ENCODE measurements at places on chromosomes 3 and 15.

DNA sequence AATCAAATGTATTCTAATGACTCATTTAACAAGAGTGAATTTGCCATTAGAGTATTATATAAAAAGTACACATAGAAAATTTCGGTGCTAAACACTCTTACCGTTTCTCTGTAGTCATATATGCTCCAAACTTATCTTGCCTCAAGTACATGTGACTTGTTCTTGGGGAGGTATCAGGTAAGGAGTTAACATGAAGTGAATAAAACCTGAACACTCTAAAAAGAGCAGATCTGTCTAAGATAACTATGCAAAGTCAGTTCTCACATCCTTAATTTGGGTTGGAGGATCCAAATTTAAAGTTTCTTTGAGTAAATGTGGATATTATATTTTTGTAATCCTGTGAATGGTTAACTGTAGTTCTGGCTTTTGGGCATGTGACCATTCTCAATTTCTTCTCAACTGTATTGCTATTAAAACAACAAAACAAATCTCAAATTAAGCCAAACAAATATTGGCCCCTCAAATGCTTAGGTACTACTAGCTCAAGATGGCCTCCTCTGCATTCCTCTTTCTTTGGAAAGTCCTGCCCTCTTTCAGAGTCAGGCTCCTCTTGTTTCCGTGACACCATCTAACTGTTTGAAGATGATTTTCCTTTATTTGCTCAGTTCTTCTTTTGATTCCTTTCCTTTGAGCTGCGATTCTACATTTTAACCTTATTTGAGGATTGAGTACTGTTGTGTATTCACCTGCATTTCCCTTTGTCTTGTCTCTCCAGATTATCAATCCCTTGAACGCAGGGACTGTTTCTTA lies 4.2 kb downstream of the EDEM1 start:
- DNase-seq: no peak

DNA sequence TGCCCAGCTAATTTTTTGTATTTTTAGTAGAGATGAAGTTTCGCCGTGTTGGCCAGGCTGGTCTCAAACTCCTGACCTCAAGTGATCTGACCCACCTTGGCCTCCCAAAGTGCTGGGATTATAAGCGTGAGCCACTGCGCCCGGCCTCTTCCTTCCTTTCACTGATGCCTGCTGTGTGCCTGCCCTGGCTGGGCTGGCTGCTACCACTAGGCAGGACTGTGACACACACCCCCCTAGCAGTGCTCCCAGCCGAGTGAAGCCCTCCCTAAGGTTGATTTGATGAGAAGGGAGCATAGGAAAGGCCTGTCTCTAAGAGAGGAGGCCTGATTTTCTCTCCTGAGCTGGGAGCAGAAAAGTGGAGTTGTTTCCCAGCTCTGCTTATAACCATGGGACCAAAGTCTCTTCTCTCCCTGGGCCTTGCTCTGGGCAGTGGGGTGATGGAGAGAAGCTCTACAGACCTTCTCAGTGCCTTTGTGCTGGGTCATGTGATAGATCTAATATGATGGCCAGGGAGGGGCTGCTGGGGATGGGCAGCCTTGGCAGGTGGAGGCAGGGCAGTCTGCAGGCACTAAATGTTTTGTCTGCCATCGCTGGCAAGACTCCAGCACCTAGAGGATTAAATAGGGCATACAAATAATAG lies 20.1 kb upstream of the SFMBT1 start:
- DNase-seq: no peak

GRCh38 chr3:102179326-102180177 lies 255.3 kb upstream of the ZPLD1 start:
- DNase-seq: no peak

- no peak for DNase-seq
Measured at GRCh38 chr15:70910958-70911357, 18.3 kb downstream of the LRRC49 start.

- DNase-seq: no peak
Measured at GRCh38 chr15:67017311-67017710, 48.1 kb upstream of the SMAD3 start.

DNA sequence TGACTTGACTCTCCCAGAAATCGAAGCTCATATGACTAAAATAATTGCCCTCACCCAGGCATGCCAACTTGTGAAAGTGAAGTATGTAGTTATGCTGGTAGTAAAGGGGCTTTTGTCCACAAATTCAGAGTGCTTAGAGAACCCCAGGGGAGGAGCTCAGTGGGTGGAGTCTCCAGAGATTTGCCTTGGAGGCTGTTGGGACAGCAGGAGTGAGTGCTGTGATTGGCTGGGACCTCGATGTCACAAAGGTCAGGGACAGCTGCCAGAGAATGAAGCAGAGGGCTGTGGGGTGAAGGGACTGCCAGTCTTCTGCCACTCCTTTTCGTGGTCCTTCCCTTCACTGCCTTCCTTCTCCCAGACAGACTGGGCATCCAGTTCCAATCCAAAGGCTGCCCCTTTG lies 49.8 kb downstream of the ZNF445 start:
- no peak for DNase-seq

GRCh38 chr15:38148471-38148870 lies 104.2 kb upstream of the SPRED1 start:
- DNase-seq: no peak

GRCh38 chr3:115228266-115228665 lies 81.2 kb upstream of the ZBTB20 start:
- no peak for DNase-seq

GRCh38 chr3:65817553-65818126 lies 221.1 kb downstream of the MAGI1 start:
- DNase-seq: no peak

DNA sequence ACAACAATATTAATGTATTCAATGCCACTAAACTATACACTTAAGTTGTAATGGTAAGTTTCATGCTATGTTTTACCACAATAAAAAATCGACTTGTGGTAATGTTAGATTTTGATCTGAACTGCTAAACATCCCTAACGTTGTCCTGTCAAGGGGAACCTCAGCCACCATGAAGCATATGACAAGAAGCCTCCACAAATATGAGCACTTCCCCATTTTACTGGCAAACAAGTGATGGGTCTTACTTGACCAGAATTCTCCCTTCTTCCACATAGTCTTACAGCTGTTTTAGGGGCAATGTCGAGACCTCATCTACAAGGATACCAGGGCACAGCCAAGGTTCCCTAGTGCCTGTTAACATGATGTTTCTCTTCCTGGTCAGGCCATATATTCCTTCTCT lies 124.2 kb upstream of the ABI3BP start:
- DNase-seq: no peak

GRCh38 chr3:190617185-190617584 lies 103.3 kb downstream of the IL1RAP start:
- DNase-seq: no peak

DNA sequence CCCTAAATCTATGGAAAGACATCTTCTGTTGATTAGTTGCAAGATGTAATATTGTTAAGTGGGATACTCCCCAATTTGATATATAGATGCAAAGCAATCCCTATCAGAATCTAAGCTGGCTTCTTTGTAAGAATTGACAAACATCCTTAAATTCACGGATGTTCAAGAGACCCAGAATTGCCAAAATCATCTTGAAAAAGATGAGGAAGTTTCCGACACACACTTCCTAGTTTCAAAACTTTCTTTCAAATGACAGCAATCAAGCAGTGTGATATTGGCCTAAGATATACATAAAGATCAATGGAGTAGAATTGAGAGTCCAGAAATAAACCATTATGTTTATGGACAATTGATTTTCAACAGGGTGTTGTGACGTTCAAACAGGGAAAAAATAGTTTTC lies 383.6 kb downstream of the LPP start:
- DNase-seq: no peak

GRCh38 chr3:41236228-41236627 lies 36.9 kb downstream of the CTNNB1 start:
- DNase-seq: no peak

GRCh38 chr3:74537164-74537563 lies 77.3 kb downstream of the CNTN3 start:
- DNase-seq: no peak

DNA sequence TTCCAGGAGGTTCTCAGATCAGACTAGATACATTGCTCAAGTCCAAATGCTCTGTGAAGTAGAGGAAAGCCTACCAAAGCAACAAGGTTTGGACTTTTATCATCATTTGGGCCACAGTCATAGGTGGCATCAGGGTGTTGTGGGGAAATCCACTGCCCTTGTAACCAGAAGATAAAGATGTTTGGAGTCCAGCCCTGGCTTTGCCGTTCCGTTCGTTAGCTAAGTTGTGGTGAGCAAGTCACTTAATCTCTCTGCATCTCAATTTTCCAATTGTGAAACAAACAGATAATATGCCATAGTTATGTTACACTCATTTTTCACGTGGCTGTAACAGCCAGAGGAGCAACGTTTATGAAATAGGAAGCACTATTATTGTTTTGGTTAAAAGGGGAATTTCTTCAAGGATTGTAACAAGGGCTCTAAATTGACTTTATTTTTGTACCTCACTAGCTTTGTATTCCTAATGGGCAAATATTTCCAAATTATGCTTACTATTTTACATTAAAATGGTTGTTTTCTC lies 125.6 kb downstream of the CD47 start:
- DNase-seq: no peak

DNA sequence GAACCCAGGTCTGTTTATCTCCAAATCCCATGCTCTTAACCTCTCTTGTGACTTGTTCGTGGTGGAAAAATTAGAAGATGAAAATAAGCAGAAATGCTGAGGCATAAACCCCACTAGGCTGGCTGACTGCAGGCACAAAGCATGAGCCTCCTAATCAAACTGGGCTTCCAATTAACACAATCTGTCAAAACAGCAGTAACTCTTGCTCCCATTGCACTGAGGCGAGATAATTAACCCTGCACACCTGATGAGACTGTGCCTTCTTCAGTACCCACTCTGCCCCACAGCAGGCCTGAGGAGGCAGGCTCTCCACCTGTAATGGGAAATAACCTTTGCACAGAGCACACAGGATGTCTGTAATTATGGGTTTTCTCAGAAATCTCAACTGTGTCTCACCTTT lies 284.4 kb upstream of the WNT5A start:
- no peak for DNase-seq

- no peak for DNase-seq
Measured at GRCh38 chr15:76565366-76565765, 228.8 kb downstream of the ISL2 start.

DNA sequence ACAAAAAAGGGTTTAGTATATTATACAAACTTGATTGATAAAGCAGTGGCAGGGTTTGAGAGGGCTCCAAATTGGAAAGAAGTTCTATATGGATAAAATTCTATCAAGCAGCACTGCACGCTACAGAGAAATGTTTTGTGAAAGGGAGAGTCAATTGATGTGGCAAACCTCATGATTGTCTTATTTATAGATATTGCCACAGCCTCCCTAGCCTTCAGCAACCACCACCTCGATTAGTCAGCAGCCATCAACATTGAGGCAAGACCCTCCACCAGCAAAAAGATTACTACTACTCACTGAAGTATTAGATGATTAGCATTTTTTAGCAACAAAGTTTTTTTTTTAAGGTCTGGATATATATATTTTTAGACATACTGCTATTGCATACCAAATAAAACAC lies 296.7 kb downstream of the CHST2 start:
- no peak for DNase-seq

DNA sequence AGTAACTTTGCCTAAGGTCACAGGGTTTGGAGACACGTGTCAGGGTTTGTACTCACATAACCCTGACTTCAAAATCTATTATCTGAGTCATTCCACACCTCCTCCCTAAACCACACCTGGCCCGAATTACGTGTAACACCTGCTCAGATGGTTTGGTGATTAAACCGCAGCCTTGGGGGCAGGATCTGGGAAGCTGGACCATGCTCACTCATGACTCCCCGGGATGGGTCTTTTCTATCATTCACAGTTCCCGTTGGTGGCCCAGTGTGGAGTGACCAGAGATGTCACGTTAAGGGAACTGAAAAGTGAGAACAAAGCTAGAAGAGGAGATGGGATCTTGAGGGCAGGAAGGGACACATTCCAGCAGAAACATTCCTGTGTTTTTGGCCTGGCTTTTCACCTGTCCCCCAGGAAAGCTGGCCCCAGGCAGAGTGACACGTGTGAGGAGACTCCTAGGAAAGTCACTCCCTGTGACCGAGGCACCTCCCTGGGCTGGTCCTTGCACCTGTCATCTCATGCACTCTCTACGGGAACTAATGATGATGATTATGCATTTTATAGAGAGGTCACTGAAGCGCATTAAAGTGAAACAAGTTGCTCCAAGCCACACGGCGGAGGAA lies 75.4 kb upstream of the POMGNT2 start:
- DNase-seq: no peak

GRCh38 chr15:78170848-78171773 lies 21.9 kb downstream of the IDH3A start:
- DNase-seq: no peak

- DNase-seq: peak; percentile 90
Measured at GRCh38 chr3:49689046-49689907, at the start of the genes MST1 and RNF123. TSS of gene MST1 (minus strand) at chr3:49689474. CDS start at chr3:49688691, 783 bp downstream. TSS of gene RNF123 (plus strand) at chr3:49689557. CDS start at chr3:49691166, 1,609 bp downstream.

DNA sequence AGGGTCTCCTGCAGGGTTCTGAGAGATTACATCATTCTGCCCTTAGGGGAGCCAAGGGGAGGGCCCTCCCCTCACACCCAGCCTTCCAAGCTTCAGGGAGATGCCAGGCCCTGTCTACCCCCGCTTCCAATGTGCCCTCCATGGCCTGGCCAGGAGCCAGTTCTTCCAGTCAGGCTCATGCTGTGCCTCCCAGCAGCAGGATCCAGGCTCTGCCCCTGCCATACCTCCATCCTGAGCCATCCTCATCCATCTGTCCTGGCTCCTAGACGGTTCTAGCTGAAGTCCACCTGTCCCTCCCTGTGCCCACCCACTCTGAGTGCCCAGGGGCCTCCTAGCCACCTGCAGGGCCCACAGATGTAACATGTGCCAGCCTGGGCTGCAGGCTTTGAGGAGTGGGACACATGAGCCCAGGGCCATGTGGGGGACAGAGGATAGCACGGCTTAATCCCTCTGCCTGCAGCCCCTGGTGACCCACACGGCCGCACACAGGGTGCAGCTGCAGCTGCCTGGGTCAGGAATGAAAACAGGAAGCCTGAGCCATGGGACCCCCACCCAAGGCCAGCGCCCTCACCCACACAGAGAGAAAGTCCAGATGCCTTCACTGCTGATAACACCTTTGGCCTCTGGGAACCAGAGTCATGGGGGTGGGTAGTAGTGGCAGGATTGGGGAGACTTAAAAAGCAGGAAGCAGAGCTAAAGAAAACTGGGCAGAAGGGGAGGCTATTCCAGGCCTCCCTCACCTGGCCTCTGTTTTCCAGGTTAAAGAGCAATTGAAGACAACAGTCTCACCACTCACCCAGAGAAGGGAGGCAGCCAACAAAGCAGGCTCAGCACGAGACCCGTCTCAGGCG lies 11.8 kb downstream of the PLCD1 start:
- no peak for DNase-seq

DNA sequence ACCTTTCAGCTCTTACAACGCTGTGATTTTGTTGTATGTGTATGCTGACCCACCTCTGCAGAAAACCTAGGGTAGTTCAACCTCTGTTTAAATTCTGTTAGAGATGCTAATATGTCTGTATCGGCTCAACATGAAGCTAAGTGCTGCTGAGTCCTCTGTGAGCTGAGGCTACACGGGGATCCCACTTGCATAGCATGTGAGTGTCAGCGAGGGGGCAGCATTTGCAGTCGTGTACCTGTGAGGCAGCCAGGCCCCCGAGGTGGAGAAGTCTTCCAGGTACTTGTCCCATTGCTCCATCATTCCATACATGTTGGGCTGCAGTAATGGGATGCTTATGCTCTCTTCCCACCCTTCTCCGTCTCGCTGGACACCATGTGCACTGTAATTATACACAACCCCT lies 3.7 kb downstream of the MKRN2OS start:
- DNase-seq: no peak
